ENCODE measurements at places on chromosomes 16 and 17. TPM values are rescaled to one million over a fixed set of nuclear protein-coding genes. Genes with fewer than 3 reads are reported as not detected.

Gene ACSM2A
- not detected for total RNA-seq

GRCh38 chr16:4940719-4941118 is 3.8 kb upstream of the PPL start:
- H3K36me3 ChIP-seq = no peaks in the 10 kb centered on the region
- H3K27ac ChIP-seq = no peak overlapping the region
- no peaks in the 10 kb centered on the region for H3K27me3 ChIP-seq
- peaks cover 6% of the 10 kb centered on the region for H3K4me1 ChIP-seq
- DNase-seq = no peak

- no peak overlapping the region for H3K27ac ChIP-seq
- no peak for DNase-seq
- no peak overlapping the region for H3K4me3 ChIP-seq
- no peaks in the 10 kb centered on the region for H3K4me1 ChIP-seq
- 0 out of 2 replicates have a peak, but pooled peaks cover 4% of the 10 kb centered on the region for H3K36me3 ChIP-seq
- no peaks in the 10 kb centered on the region for H3K27me3 ChIP-seq
These were observed 233.0 kb upstream of the IRX5 start for GRCh38 chr16:54697677-54698076.

Gene SPNS3
- total RNA-seq = not detected

Gene ALDH3A1
- total RNA-seq = 0.31 TPM

GRCh38 chr17:44039829-44040635 is 25.3 kb upstream of the TMEM101 start:
- H3K4me1 ChIP-seq = no peaks in the 10 kb centered on the region
- H3K36me3 ChIP-seq = peaks cover 50% of the 10 kb centered on the region

GRCh38 chr16:67530013-67530939 is 1.6 kb downstream of the RIPOR1 start:
- H3K4me1 ChIP-seq = no peaks in the 10 kb centered on the region
- H3K4me3 ChIP-seq = peak overlapping the region; percentile 83
- peaks cover 60% of the 10 kb centered on the region for H3K27me3 ChIP-seq
- no peak overlapping the region for H3K27ac ChIP-seq

DNA sequence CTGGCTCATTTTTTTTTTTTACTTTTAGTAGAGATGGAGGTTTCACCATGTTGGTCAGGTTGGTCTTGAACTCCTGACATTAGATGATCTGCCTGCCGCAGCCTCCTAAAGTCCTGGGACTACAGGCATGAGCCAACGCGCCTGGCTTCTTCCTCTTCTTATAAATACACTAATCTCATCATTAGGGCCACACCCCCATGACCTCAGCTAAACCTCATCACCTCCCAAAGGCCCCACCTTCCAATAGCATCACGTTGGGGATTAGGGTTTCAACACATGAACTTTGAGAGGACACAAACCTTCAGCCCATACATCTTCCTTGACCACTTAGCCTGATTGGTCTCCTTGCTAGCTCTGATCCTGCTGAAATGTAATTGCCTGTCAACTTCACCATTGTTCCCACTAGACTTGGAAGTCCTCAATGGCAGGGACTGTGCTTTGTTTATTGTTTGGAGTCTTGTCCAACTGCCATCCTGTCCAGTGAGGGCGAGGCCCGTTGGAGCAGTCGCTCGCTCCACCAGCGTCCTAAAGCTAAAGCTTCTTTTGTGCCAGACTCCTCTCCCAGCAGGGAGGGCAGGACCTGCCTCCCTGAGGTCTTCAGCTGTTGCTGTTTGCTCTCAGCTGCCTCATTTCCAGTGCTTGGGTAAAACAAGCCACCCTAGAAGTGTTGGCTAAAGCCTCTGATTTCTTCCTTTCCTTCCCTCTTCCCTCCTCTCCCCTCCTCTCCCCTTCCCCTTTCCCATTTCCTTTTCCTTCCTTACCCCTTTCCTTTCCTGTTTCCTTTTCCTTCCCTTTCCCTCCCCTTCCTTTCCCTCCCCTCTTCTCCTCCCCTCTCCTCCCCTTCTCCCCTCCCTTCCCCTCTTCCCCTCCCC is 85.3 kb downstream of the HAPSTR1 start:
- H3K27ac ChIP-seq = no peak overlapping the region
- H3K36me3 ChIP-seq = no peaks in the 10 kb centered on the region
- H3K4me1 ChIP-seq = no peaks in the 10 kb centered on the region
- no peak overlapping the region for H3K4me3 ChIP-seq
- DNase-seq = no peak

- no peaks in the 10 kb centered on the region for H3K36me3 ChIP-seq
- no peaks in the 10 kb centered on the region for H3K27me3 ChIP-seq
- no peak overlapping the region for H3K27ac ChIP-seq
- no peaks in the 10 kb centered on the region for H3K4me1 ChIP-seq
- H3K4me3 ChIP-seq = no peak overlapping the region
These were observed 16.6 kb upstream of the G6PC1 start for GRCh38 chr17:42883802-42884558.

Data from H9 (cell line).